ENCODE measurements at places on chromosomes 12 and 14. TPM values are rescaled to one million over a fixed set of nuclear protein-coding genes. Genes with fewer than 3 reads are reported as not detected.
A peak's percentile ranks its signal among the peaks of the same experiment; 100 is the strongest.

Gene CFAP73
- total RNA-seq = not detected

Gene MYF5
- not detected for total RNA-seq

Gene TTC9
- 2.9 TPM for total RNA-seq

Gene P2RX2
- total RNA-seq = not detected

Gene CLEC4C
- total RNA-seq = not detected

Gene WSCD2
- 5.6 TPM for total RNA-seq

Gene TSPAN9
- 50.6 TPM for total RNA-seq

Gene PUS7L
- 13.7 TPM for total RNA-seq

- peak overlapping the region; percentile 90 for H3K4me3 ChIP-seq
- peaks cover 5% of the 10 kb centered on the region for H3K4me1 ChIP-seq
- H3K27me3 ChIP-seq = no peaks in the 10 kb centered on the region
- H3K36me3 ChIP-seq = no peaks in the 10 kb centered on the region
- DNase-seq = peak; percentile 84
These were observed 25.6 kb upstream of the MAP1LC3B2 start for GRCh38 chr12:116533343-116534251.

DNA sequence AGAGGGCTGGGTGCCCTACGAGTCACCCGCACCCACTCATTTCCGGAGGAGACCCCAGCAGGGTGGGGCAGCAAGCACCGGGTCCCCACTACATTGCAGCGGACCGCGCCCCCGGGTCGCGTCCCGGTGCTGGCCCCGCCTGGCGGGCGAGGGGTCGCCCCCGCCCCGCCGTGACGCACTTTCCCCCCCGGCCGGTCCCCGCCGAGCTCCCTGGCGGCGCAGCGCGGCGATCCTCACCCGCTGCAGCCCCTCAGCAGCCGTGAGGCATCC lies 106.1 kb downstream of the PRICKLE1 start:
- no peaks in the 10 kb centered on the region for H3K36me3 ChIP-seq
- H3K4me3 ChIP-seq = peak overlapping the region; percentile 95
- no peaks in the 10 kb centered on the region for H3K27me3 ChIP-seq

GRCh38 chr12:13940335-13940865 lies 41.0 kb downstream of the GRIN2B start:
- H3K36me3 ChIP-seq = no peaks in the 10 kb centered on the region
- H3K4me3 ChIP-seq = no peak overlapping the region
- H3K27me3 ChIP-seq = no peaks in the 10 kb centered on the region

DNA sequence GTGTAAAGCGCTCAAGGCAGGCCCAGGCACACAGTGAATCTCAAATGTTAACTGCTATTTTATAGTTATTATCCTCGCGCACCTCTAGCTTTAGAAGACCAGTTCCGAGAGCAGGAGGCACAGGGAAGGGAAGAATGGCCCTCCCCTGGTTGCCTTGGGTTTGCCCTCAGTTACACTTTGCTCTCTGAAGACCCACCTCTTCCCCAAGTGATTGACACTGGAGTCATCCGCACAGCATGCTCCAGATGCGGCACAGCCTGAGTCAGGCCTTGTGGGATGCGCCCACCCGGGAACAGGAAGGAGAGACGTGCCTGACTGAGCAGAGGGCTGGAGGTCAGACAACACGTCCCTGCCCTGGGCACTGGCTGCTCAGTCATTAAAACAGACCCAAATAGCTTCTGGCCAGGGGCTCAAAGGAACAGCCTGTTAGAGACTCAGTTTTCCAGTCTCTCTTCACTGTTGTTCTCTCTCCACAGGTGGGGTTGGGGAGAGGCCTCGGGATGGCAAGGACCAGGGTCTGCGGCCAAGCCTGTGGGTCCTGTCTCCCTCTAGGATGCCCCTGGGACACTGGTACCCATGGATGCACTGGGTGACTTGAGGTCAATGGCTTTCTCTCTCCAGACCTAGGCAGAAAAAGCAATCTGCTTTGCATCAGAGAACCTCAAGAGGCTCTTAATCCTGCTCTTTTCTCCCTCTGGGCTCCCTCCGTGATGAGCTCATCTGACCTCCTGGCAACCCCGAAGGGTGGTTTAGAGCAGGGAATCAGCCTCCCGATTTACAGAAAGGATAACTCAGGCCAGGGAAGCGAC lies 13.6 kb upstream of the MLXIP start:
- H3K4me1 ChIP-seq = no peaks in the 10 kb centered on the region
- no peaks in the 10 kb centered on the region for H3K27me3 ChIP-seq
- H3K27ac ChIP-seq = no peak overlapping the region
- no peak overlapping the region for H3K4me3 ChIP-seq
- DNase-seq = peak; percentile 64

DNA sequence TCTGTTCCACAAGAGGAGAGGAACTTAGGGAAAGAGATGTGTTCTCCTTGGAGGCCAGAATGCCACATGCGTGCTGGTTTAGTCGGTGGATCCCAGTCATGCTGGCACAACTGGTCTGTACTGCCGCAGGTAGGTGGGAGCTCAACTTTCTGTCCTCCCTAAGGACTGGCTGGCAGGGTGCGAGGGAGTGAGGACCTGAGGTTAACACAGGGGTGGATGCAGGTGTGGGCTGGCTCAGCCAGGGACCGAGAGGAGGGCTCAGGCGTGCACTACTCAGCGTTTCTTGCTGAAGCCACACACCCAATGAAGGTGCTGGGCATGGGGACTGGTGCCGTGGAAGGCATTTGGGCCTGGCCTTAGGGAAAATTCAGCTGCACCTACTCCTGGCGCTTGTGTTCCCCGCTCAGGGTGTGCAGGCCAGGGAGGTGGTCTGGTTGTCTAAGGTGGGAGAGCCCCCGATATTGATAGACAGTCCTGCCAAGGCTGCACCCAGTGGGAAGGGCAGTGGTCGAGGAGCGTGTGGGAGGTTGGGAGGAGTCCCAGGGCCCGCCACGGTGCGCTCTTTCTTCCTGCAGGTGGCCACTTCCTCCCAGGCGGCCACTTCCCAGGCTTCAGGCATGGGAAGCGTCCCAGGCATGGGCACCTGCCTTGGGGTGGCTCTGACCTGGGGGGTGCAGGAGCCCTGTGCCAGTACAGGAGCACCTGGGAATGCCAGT lies 138.4 kb downstream of the ADGRD1 start:
- no peak overlapping the region for H3K4me3 ChIP-seq
- DNase-seq = peak; percentile 35
- H3K4me1 ChIP-seq = no peaks in the 10 kb centered on the region

DNA sequence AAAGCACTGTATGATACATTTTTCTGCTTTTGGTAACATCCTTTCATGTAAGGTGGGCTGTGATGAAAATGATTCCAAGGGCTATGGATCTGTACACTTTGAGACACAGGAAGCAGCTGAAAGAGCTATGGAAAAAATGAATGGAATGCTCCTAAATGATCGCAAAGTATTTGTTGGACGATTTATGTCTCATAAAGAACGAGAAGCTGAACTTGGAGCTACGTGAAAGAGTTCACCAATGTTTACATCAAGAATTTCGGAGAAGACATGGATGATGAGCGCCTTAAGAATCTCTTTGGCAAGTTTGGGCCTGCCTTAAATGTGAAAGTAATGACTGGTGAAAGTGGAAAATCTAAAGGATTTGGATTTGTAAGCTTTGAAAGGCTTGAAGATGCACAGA lies 22.1 kb upstream of the SRGAP1 start:
- H3K36me3 ChIP-seq = no peaks in the 10 kb centered on the region
- H3K4me3 ChIP-seq = peak overlapping the region; percentile 70
- H3K4me1 ChIP-seq = no peaks in the 10 kb centered on the region
- H3K27me3 ChIP-seq = no peaks in the 10 kb centered on the region
- no peak for DNase-seq
- H3K27ac ChIP-seq = no peak overlapping the region

GRCh38 chr12:46831335-46832129 lies 5.7 kb upstream of the SLC38A4 start:
- no peak for DNase-seq
- no peaks in the 10 kb centered on the region for H3K36me3 ChIP-seq
- H3K27ac ChIP-seq = no peak overlapping the region
- H3K4me3 ChIP-seq = peak overlapping the region; percentile 32
- no peaks in the 10 kb centered on the region for H3K4me1 ChIP-seq

GRCh38 chr12:24778486-24779304 lies 170.2 kb downstream of the BCAT1 start:
- no peaks in the 10 kb centered on the region for H3K27me3 ChIP-seq
- H3K4me1 ChIP-seq = no peaks in the 10 kb centered on the region
- no peak for DNase-seq
- H3K27ac ChIP-seq = no peak overlapping the region
- H3K4me3 ChIP-seq = no peak overlapping the region

GRCh38 chr14:42378880-42379279 lies 772.2 kb downstream of the LRFN5 start:
- no peaks in the 10 kb centered on the region for H3K4me1 ChIP-seq
- no peak for DNase-seq
- H3K27ac ChIP-seq = no peak overlapping the region
- no peaks in the 10 kb centered on the region for H3K27me3 ChIP-seq
- no peaks in the 10 kb centered on the region for H3K36me3 ChIP-seq
- no peak overlapping the region for H3K4me3 ChIP-seq

- DNase-seq = no peak
- no peak overlapping the region for H3K4me3 ChIP-seq
- no peaks in the 10 kb centered on the region for H3K36me3 ChIP-seq
These were observed 109.3 kb downstream of the FGD4 start for GRCh38 chr12:32508626-32509025.

DNA sequence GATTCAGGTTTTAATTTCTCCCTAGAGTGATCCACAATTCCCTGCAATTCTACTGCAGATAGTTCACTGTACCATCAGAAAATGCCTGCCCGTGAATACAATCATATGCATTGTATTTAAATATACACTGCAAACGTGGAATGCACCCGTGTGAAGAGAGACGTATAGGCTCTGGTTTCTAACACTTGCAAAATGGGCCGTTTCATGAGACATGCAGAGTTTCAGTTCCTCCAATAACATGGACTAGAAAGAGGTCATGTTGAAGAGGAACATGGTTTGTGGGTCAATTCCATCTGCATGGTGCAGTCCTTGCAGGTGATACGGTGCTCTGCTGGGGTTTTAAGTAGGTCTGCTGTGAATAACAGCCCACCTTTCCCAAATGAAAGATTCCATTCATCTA lies 373.3 kb downstream of the TMEM132D start:
- H3K36me3 ChIP-seq = no peaks in the 10 kb centered on the region
- H3K27ac ChIP-seq = no peak overlapping the region
- H3K4me1 ChIP-seq = no peaks in the 10 kb centered on the region
- DNase-seq = no peak
- no peak overlapping the region for H3K4me3 ChIP-seq

DNA sequence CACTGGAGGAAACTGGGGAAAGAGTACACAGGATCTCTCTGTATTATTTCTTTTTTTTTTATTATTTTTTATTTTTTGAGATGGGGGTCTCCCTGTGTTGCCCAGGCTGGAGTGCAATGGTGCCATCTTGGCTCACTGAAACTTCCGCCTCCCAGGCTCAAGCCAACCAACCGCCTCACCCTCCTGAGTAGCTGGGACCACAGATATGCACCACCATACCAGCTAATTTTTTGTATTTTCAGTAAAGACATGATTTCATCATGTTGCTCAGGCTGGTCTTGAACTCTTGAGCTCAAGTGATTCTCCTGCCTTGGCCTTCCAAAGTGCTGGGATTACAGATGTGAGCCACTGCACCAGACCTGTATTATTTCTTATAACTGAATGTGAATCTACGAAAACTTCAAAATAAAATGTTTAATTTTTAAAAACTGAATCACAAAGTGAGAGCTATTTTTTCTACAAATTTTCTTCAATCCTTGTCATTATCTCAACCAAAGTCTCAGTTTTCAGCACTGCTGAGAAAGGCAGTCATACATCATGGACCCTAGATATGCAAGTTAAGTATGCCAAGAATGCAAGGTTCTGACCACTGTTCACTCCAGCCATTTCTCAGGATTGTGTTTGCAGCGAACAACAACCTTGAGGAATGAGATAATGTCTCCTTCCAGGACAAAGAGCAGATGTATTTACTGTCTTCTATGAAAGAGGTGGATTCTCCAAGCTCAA lies 2.4 kb downstream of the EAPP start:
- H3K27me3 ChIP-seq = no peaks in the 10 kb centered on the region
- H3K4me3 ChIP-seq = no peak overlapping the region
- DNase-seq = no peak
- H3K27ac ChIP-seq = no peak overlapping the region
- no peaks in the 10 kb centered on the region for H3K36me3 ChIP-seq

- no peaks in the 10 kb centered on the region for H3K27me3 ChIP-seq
- DNase-seq = peak; percentile 80
- H3K36me3 ChIP-seq = no peaks in the 10 kb centered on the region
- no peaks in the 10 kb centered on the region for H3K4me1 ChIP-seq
- H3K4me3 ChIP-seq = no peak overlapping the region
These were observed 312 bp downstream of the CDCA3 start for GRCh38 chr12:6850796-6851152.

DNA sequence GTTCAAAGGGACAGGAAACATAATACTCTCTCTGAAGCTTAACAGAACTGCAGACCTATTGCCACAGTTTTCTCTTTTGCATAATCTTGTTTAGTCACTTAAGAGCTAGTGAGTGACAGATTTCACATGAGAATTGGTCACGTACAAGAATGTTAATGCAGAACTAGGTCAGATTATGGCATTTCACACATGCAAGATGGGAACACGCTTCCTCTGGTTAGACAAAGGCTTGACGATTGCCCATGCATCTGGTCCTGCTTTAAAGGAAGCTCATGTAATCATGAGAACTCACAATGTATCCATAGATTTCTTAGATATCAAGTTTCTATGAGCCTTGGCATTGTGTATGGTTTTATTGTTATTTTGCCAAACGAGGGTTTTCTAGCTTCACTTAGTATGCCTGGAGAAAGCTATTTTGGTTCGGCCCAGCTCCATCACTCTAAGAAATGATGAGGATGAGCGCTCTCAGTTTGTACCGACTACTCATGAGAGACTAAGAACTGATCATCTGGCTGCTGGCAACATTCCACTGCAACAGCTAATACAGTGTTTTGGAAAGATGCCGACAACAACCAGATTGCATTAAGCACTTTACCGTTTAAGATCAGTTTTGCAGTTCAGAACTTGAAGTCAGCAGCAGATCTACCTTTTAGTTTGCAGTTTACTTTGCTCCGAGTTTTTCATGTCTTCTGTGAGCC lies 380.0 kb downstream of the DIO2 start:
- no peak overlapping the region for H3K4me3 ChIP-seq
- no peaks in the 10 kb centered on the region for H3K36me3 ChIP-seq
- H3K4me1 ChIP-seq = no peaks in the 10 kb centered on the region
- H3K27me3 ChIP-seq = no peaks in the 10 kb centered on the region
- H3K27ac ChIP-seq = no peak overlapping the region

- no peak overlapping the region for H3K27ac ChIP-seq
- H3K27me3 ChIP-seq = no peaks in the 10 kb centered on the region
- no peak overlapping the region for H3K4me3 ChIP-seq
- H3K36me3 ChIP-seq = no peaks in the 10 kb centered on the region
- DNase-seq = no peak
These were observed 576.2 kb upstream of the TBX3 start for GRCh38 chr12:115259968-115260747.

- H3K4me3 ChIP-seq = no peak overlapping the region
- no peak overlapping the region for H3K27ac ChIP-seq
- no peak for DNase-seq
These were observed 2.9 kb downstream of the RDH12 start for GRCh38 chr14:67704484-67705089.

GRCh38 chr14:69484444-69485314 lies at the start of gene PLEKHD1:
TSS of gene PLEKHD1 (plus strand) at chr14:69484728. CDS start at chr14:69484966, 238 bp downstream.
- no peaks in the 10 kb centered on the region for H3K27me3 ChIP-seq
- DNase-seq = no peak
- no peaks in the 10 kb centered on the region for H3K4me1 ChIP-seq
- H3K36me3 ChIP-seq = no peaks in the 10 kb centered on the region
